ENCODE measurements at places on chromosomes 2 and 18.

- no peak for DNase-seq
Measured at GRCh38 chr2:219626540-219626939, 890 bp upstream of the SLC4A3 start.

DNA sequence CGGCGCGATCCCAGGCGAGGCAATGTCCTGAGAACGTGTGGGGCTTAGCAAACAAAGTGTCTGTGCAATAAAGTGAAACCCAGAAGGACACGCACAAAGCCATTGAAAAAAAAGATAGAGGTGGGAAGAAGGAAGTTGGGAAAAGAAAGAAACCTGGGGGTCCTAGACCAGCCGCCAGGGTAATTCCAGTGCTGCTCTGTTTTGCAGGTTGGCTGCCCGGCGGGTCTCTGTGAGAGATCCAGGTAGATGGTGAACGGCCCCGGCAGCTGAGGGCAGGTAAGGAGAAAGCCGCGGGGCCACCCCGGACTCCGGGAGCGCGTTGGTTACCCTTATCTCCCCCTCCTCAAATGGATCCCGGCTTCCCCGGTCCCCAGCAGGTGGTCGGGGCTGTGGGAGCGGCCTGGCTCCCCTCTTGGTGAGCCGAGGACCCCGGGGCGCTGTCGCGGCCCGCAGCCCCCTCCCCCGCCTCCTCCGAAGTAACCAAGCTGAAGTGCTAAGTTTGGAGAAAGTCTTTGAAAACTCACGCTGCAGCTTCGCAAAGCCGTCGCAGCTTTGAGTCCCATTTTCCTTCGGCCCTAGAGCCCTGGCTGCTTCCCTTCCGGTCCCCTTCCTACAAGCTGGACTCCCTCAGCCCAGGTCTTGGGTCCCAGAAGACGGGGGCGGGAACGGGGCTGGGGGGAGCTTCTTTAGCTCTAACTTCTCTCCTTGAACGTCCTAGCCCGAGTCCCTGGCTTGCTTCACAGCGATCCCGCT lies 588 bp downstream of the OTX1 start:
- DNase-seq, result no peak

GRCh38 chr18:57569133-57569532 lies 17.4 kb downstream of the FECH start:
- no peak for DNase-seq

DNA sequence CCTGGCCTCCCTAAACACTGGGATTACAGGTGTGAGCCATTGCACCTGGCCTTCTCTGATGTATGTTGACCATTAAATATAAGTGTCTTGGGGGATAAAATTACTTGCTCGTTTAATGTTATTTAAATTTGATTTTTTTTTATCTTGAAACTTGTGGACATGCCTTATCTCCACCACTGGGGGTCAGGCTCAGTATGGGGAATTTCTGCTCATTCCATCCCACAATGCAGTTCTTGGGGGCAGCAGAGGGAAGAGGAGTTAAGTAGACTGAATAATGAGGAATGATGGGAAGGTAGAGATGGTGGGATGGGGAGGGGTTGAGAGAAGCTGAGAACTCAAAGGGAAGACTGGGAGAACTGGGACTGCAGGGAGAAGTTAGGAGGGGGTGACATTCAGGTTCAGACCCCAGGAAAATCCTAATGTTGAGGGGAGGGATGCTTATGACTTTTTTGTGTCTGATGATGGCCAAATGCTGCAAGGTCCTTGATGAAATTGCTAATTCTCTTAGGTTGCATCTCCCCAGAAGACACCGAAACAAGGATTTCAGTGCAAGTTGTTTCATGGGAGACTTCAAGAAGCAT lies 174.2 kb downstream of the MIB1 start:
- DNase-seq, result peak; percentile 62

DNA sequence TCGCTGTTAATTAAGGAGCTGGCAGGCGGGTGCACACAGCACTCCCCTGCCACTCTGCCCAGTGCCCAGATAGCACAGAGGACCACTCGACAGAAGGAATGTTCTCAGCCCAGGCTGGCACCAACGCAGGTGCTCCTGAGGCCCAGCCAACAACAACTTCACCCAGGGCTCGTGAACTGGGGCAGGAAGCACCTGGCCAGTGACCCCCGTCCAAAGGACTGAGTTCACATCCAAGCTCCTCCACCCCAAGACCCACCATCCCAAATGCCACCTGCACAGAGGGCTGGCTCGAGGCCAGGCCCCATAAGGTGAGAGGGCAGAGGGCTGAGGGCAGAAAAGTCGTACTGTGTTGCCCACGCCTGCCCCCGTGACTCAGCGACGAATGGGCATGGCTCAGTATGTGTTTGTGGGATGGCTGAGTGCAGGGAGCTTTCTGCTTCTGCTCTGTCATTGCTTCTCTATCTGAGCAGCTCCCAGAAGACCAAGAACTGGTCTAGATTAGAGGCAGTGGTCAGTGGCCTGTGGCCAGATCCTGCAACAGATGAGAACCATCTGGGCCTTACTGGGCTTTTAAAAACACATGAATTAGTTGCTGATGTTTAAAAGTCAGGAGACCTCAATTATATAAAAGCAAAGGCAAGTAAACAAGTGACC lies 68.4 kb downstream of the POLR1A start:
- peak; percentile 92 for DNase-seq

DNA sequence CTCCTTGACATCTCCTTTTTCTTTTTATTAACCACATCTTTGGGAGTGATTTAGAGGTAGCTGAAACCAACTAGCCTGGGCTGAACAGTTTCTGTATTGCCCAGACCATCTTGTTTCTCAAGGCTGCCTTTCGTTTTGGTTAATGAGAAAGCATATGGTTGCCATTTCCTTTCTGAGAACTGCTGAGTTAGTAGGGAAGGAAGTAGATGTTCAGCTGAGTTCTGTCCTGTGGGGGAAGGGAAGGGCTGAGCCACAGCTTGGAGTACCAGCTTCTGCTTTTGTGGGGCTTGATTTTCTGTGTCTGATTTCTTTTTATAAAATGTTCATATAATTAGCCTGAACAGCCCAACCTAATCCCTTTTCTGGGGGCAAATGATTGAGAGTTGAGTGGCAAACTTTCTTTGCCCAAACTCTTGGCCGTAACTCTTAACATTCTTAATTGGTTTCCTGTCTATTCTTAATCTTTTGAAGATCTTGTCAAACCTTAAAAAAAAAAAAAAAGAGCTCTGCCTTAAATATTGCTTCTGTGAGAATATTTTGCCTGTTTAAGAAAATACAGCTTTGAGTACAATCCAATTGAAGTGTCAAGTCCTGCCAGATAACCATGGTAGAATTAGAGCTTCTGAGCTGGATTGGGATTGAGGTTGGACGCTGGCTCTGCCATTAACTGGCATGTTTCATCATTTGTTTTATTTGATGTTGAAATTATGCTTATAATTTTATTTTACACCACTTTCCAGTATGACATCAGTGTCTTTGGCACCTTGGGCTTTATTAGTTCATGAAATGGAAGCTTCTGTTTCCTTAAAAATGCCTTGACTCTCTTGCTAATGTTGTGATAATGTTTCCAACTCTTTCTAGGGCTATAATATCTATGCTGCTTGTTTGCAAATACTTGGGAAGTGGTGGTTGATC lies 1.9 kb upstream of the NABP1 start:
- DNase-seq, result no peak

DNA sequence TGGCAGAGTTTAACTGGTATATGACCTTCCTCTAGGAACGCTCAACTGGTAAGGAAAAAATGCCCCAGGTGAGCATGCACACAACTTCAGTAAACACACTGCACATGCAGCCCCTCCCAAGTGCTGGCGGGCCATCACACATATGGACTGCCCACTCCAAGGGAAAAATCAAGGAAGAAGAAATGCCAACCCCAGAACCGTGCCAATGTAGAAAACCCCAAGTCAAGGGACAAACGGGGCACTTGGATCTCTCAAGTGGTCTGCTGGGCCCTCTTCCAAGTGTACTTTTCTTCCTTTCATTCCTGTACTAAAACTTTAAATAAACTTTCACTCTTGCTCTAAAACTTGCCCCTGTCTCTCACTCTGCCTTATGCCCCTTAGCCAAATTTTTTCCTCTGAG lies 76.4 kb upstream of the ACVR1 start:
- no peak for DNase-seq

DNA sequence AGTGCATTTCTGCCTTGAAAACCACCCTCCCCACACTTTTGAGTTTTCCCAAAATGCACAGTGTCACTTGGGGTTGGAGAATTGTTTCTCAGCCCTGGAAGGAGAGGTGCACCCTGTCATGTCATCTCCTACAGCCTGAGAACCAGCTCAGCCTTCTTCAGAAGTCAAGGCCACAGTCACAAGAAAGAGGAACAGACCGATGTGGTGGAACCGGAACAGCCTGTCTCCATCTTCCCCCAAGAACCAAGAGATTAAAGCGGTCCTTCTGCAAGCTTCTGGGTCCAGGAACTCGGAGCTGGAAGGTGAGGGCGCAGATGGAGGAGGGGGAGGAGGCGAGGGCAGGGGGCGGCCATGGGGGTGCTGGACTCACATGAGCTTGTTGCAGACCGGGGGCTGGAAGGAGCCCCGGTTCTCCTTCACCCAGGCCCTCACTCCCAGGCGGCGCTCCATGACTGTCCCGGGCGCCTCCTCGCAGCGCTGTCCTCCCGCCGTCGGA lies 248 bp downstream of the HAAO start:
- DNase-seq, result no peak

DNA sequence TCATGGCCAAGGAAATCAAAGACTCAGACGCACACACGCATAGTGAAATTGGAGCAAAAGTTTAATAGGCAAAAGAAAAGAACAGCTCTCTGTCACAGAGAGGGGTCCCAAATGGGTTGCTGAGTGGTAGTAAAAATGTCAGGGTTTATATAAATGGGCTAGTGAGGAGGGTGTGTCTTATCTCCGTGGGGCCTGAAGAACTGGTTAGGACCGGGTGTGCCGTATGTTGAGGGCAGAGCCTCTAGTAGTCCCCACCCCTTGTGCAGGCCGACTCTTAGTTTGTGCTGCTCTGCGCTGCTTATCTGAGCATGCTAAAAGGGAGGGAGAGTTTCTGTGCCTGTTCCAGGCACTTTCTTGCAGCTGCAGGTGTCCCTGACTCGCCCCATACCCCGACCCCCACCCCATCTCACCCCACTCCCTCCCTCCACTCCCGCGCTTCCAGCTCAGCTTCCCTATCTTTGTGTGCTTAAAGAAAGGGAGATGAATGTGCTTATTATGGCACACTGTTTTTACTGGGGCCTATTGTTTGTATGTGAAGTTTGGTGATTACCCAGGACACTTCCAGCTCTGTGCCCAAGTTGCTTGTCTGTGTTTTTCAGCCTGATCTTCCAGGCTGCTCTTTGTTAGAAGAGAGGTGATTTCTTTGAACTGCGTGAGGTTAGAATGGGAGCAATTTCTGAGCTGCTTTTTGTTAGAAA lies 167.4 kb downstream of the SPAG16 start:
- DNase-seq, result no peak

GRCh38 chr2:230541934-230542380 lies 126.0 kb downstream of the SP100 start:
- peak; percentile 7 for DNase-seq

- DNase-seq, result no peak
Measured at GRCh38 chr18:25544546-25545287, 192.8 kb upstream of the ZNF521 start.

DNA sequence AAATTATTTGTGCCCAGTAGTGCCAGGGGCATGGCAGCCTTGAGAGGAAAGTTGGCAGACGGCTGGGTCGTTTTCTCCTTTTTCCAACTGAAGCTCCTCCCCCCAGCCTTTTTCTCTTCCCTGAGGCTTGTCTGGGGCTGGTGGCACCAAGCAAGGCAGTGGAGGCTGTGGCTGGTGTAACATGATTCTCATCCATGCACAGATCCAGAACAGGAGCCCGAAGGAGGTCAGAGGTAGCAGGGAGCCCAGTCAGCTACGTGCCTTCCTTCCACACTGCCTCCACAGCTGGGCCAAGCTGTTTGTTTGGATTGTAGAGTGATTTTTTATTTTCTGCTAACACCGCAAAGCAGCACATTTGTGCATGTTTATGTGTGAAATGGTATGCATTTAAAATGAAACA lies 170.3 kb upstream of the MGAT5 start:
- peak; percentile 32 for DNase-seq

DNA sequence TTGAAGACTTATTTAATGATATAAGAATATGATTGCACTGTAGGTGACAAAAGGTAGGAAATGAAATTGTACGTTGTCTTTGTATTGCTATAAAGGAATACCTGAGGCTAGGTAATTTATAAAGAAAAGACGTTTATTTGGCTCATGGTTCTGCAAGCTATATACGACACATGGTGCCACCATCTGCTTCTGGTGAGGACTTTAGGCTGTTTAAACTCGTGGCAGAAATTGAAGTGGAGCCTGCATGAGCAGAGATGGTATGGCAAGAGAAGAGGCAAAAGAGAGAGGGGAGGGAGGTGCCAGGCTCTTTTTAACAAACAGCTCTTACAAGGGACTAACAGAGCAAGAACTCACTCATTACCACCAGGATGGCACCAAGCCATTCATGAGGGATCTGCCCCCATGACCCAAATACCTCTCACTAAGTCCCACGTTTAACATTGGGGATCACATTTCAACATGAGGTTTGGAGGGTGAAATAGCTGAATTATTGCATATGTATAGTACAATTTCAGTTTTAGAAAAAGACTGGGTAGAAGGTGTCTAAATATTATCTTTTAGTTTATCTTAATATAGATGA lies 86.8 kb downstream of the GULP1 start:
- DNase-seq, result peak; percentile 16

DNA sequence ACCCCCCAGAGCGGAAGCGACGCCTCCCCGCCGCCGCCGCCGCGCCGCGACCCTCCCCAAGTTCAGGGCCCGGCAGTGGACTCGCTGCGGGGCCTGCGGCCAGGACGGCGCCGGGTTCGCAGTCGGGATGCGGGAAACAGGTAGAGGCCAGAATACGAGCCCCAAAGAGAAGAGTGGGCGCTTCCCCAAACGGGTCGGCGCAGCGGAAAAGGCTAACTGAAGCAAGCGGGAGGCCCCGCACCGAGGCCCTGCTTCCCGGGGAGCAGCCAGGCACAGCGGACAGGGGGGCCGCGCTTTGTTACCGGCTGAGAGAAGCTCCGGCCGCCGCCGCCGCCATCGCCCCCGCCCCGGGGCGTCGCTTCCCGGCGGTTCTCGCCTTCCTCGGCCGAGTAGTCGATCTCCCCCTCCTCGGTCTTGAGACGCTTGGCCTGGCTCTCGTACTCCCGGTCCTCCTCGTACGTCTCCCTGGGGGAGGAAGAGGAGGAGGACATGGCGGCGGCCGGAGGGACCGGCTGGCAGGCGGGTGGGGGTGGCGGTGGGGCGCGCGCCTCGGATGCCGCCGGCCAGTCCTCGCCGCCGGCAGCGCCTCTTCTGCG lies 494 bp downstream of the HNRNPLL start:
- no peak for DNase-seq

GRCh38 chr2:26898480-26899078 lies 50.6 kb downstream of the DPYSL5 start:
- DNase-seq, result no peak

DNA sequence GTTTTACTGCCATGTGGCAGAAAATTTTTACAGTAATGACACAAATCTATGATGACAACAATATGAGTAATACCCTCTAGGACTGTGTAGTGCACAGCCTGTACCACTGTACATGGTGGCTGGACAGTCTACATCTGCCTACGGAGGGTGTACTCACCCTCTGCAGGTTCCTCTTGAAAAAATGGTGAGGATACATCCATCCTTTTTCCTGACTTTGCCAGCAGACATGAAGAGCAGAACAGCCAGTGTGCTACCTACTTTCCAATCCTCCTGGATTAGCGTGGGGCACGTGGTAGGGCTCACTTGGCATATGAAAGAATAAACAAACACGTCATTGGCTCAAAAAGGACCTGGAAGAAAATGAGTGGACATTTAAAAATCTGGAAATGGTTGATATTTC lies 62.6 kb downstream of the TRPM8 start:
- DNase-seq, result peak; percentile 27
